ENCODE measurements at places on chromosomes 3 and 15. TPM values are rescaled to one million over a fixed set of nuclear protein-coding genes. Genes with fewer than 3 reads are reported as not detected.
A peak's percentile ranks its signal among the peaks of the same experiment; 100 is the strongest.

Gene TRPC1
- total RNA-seq, result 16.6 TPM

Gene CPLX3
- total RNA-seq, result not detected

Gene IL12A
- not detected for total RNA-seq

Gene XRN1
- 52.4 TPM for total RNA-seq

GRCh38 chr3:169356284-169356955 is 307.1 kb downstream of the MECOM start:
- peaks cover 16% of the 10 kb centered on the region for H3K27me3 ChIP-seq
- H3K27ac ChIP-seq, result no peak overlapping the region
- no peaks in the 10 kb centered on the region for H3K36me3 ChIP-seq

Gene ADIPOQ
- not detected for total RNA-seq

Gene QTRT2
- 13.6 TPM for total RNA-seq

Gene COL6A6
- not detected for total RNA-seq

- H3K27ac ChIP-seq, result no peak overlapping the region
- H3K27me3 ChIP-seq, result no peaks in the 10 kb centered on the region
- no peak for DNase-seq
- no peaks in the 10 kb centered on the region for H3K4me1 ChIP-seq
- no peak overlapping the region for H3K4me3 ChIP-seq
These were observed 120.3 kb downstream of the LRRK1 start for GRCh38 chr15:101039461-101039860.

DNA sequence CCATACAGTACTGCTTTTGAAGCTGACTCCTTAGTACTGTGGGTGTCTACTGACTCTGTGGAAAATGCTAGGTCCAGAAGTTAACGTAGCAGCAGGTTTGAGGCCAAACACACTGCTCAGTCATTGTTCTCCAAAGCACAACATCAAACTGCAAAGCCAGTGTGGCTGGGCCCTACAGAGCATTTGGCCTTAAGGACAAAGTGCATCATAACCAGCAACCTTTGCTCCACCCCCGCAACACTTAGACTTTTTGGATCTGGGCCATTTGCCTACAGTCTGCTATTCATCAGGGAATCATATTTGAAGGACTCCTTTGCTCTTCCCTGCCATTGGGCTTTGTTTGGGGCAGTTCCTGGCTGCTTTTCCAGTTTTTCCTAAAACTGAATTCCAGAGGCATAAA is 43.1 kb upstream of the ARL6 start:
- no peak for DNase-seq
- H3K27ac ChIP-seq, result no peak overlapping the region
- H3K4me1 ChIP-seq, result no peaks in the 10 kb centered on the region
- peaks cover 29% of the 10 kb centered on the region for H3K27me3 ChIP-seq
- no peak overlapping the region for H3K4me3 ChIP-seq
- no peaks in the 10 kb centered on the region for H3K36me3 ChIP-seq

GRCh38 chr3:182241766-182242488 is 530.2 kb downstream of the SOX2 start:
- no peaks in the 10 kb centered on the region for H3K27me3 ChIP-seq
- H3K36me3 ChIP-seq, result no peaks in the 10 kb centered on the region
- H3K4me3 ChIP-seq, result no peak overlapping the region
- DNase-seq, result no peak
- no peaks in the 10 kb centered on the region for H3K4me1 ChIP-seq

Gene RETNLB
- not detected for total RNA-seq

Gene TYRO3
- total RNA-seq, result 8.3 TPM

- peak overlapping the region; percentile 64 for H3K4me3 ChIP-seq
- H3K27me3 ChIP-seq, result peaks cover 64% of the 10 kb centered on the region
- no peaks in the 10 kb centered on the region for H3K36me3 ChIP-seq
- no peak for DNase-seq
- peaks cover 9% of the 10 kb centered on the region for H3K4me1 ChIP-seq
These were observed 722 bp downstream of the CACNA1D start for GRCh38 chr3:53495146-53495519.

Gene CLRN1
- total RNA-seq, result not detected

DNA sequence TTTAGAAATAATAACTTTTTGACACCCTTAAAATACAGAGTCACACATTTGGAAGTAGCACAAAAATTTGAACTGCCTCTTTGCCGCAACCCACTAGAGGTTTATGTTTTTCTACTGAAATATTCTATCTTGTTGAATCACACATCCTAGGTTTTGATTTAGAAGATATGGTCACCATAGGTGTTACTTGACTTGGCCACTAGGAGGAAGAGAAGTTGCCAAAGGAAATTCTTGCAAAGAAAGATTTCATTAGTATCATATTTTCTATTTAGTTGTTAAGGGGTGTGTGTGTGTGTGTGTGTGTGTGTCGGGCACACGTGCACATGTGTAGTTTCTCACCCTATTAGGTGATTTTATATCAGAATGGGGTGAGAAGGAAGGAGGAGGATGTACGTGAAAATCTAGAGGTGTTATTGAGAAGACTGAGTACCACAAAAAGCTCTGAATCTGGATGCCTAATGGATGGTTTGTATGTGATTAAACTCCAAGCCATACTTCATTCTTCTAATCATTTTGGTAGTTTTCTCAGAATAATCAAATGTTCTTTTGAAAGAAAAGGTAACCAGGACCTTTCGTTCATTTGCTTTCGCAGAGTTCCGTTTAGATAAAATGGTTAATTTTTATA is 31.5 kb downstream of the ZFAND6 start:
- peaks cover 10% of the 10 kb centered on the region for H3K4me1 ChIP-seq
- no peak overlapping the region for H3K4me3 ChIP-seq
- H3K27me3 ChIP-seq, result no peaks in the 10 kb centered on the region
- DNase-seq, result no peak

Gene MED12L
- 1.4 TPM for total RNA-seq
